ENCODE measurements at places on chromosomes 3 and 15.
A peak's percentile ranks its signal among the peaks of the same experiment; 100 is the strongest.

- DNase-seq: peak; percentile 29
These were observed 3.6 kb upstream of the GRAMD1C start for GRCh38 chr3:113834983-113835382.

DNA sequence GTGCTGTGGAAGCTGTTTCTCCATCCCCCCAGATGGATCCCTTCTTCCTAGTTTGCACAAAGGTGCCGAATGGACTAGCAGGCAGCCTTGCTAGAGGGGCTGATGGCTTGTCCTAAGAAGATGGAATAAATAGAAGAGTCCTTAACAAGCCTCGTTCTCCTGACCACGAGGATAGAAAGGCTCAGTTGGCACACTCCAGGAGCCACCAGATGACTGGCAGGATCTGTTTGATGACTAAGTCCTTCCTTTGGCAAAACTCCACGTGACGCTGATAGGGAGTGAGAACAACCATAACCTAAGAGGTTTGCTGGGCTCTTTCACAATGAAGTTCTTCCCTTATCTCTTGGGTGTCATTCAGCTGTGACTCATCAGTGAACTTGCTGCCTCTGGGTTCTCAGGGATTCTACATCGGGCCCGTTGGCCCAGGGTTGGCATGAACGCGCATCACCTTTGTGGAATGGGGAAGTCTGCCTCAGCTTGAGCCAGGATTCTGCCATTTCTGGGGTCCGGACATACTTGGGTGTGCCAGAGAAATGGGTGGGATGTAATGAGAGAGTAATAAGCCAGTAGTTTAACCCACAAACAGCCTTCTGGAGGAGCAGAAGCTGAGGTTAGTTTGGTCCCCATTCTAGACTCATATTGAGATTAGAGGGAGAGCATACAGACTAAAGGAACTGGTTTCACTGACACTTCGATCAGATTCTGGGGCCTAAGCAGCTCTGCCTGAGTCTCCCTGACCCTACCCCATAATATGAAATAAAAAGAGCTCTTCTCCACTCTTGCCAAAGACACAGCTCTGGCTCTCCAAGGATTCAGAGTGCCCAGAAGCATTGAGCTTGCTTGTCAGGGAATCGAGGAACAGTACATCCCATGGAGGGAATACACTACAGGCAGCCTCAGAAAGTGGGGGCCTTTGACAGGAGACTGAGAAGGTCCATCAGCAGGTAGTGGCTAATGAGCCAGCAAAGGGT is 2.0 kb upstream of the MELTF start:
- DNase-seq: no peak

GRCh38 chr3:177358091-177358976 is 161.1 kb upstream of the TBL1XR1 start:
- peak; percentile 74 for DNase-seq

GRCh38 chr15:79310612-79310984 is 314 bp upstream of the TMED3 start:
- peak; percentile 72 for DNase-seq

- DNase-seq: no peak
These were observed 383.4 kb downstream of the PTPRG start for GRCh38 chr3:61944726-61945125.

DNA sequence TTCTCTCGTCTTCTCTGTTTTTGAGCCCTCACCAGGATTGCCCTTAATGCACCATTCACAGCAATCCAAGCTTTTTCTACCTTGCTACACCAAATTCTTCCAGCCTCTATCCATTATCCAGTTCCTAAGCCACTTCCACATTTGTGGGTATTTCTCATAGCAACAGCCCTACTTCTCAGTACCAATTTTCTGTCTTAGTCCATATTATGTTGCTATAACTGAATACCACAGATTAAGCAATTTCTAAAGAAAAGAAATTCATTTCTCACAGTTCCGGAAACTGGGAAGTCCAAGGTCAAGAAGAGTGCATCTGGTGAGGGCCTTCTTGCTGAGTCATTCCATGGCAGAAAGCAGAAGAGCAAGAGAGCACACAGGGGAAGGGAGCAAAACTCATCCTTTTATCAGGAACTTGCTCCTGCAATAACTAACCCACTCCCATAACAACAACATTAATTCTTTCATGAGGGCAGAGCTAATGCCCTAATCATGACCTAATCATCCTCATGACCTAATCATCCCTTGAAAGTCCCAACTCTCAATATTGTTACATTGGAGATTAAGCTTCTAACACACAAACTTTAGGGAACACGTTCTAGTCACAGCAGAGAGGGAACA is 9.7 kb upstream of the EIF1B start:
- peak; percentile 4 for DNase-seq

DNA sequence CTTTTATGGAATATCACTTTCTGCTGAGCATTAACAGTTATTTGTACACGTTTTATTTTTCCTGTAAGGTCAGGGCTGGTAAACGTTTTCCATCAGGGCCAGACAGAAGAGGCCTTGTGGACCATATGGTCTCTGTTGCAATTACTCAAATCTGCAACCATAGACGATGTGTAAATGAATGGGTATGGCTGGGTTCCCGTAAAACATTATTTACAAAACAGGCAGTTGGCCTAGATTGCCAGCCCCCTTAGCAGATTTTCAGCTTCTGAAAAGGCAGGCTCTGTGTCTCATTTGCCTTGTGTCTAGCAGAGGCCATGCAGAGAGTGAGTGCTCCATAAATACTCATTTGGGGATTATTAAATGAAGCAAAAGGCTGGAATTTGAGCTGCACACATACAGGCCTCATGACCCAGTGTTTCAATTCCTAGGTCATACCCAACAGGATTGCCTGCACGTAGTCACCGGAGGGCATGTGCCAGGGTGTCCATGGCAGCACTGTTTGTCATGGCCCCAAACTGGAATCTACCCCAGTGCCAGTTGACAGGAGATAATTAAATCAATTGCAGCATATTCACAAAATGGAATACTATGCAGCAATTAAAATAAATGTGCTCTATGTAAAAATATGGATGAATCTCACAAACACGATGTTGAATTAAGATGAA is 51.3 kb downstream of the GPD1L start:
- DNase-seq: no peak

DNA sequence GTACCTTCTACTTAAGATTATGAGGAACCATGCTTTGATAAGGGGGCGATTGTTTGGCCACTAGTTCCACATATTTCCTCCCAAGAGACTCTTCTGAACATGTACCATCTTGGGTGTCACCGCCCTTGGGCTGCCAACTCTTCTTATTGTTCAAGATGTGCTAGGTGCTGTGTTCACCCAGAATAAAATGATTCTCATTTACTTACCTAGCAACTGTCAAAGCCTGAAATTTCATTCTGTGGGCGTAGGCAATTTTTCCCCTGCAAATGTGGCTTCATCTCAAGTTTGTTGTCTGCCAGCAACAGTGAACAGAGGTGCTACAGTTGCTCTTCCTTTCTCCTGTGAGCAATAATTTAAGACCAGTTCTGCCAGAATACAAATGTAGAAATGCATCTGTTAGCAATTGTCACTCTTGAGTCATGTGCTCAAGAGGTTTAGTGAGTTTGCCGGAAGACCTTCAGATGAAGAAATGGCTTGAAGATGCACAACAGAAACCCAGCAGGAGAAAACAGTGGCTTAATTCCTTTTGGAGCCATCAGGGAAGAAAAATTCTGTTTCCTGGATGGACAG is 41.3 kb upstream of the RARB start:
- no peak for DNase-seq

DNA sequence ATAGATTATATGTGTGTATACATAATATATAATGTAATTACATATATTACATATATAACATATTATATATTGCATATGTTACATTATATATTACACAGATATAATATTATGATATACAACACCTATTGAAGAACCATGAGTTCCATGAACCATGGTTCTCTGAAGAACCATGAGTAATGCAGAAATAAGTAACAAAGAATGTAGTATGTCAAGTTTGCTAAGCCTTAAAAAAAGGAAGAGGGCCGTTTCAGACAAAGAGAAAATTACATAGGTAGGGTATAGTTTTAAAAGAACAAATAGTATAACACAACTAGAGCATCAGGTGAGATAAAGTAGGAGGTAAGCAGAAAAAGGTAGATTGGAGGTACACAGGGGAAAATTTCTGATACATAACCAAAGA is 177.0 kb downstream of the FGF12 start:
- no peak for DNase-seq

GRCh38 chr3:89139870-89140269 is 32.4 kb downstream of the EPHA3 start:
- DNase-seq: no peak

GRCh38 chr3:182413061-182413460 is 380.2 kb upstream of the ATP11B start:
- no peak for DNase-seq

DNA sequence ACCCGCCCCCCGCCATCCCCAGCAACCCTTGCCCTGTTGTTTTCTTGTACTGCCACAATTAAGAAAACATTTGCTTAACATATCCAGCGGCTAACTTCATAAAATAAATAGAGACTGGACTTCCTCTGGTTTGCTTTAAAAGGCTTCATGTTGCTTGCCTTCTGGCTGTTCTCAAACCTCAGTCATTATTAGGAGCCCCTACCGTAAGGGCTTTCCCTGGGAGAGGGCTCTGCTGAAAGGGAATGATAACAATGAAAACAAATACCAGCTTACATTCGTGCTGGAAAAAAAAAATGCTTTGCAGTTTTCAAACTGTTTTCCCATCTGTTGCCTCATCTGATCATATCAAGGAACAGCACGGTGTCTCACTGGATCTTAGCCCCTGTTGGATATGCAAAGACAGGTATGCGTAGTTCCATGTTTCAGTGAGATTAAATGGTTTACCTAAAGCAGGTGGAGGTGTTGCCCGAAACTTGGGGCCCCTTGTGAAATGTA is 77.2 kb upstream of the VGLL4 start:
- DNase-seq: no peak

DNA sequence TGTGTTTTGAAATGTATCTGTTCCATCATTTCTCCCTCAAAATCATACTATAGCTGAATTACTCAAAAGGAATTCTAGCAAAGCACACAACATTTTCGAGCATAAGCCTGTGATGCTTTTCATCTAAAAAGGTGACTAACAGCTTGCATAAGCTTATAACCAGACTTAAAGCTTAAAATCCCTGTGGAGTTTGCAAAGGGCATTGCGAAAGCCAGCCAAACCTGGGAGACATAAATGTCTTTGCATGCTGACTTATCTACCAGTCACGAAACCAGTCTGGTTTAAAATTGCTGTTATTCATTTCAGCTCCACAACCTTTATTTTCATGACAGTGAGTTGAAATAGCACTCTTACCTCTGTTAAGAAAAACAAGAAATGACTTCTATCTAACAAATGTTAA is 35.6 kb upstream of the LIPC start:
- DNase-seq: no peak

DNA sequence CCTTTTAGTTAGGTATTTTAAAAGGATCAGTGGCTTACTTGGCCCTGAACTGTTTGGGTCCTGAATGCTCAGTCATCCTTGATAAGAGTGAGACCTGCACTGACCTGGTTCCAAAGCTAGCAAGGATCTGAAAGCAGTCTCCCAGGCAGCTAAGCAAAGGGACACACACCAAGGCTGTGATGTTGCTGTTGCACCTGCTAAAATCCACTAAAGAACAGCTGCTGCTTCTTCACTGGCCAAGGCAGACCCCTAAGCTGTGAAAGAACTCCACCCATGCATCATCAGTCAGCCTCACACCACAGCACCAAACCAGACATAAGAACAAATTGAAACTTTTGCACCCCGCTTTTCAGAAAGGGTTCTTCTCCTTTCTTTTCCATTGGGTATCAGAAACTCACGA is 213.4 kb upstream of the STT3B start:
- no peak for DNase-seq

DNA sequence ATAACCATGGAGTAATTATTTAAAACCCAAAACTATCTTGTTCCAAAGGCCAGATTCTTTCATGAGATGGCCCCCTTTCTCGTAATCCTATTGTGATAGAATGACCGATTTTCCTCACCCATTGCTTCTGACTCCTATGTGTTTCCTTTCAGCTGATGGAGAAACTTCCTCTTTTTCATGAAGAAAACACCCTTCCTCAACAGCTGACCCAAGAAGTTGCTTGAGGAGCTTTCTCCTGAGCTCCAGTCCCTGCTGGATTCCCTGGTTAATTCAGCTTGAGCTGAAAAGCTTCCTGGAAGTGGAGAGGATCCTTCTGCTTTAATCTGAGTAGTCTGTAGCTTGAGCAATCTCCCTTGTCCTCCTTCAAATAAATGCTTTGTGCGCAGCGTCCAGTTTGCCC is 75.0 kb downstream of the BFSP2 start:
- no peak for DNase-seq

DNA sequence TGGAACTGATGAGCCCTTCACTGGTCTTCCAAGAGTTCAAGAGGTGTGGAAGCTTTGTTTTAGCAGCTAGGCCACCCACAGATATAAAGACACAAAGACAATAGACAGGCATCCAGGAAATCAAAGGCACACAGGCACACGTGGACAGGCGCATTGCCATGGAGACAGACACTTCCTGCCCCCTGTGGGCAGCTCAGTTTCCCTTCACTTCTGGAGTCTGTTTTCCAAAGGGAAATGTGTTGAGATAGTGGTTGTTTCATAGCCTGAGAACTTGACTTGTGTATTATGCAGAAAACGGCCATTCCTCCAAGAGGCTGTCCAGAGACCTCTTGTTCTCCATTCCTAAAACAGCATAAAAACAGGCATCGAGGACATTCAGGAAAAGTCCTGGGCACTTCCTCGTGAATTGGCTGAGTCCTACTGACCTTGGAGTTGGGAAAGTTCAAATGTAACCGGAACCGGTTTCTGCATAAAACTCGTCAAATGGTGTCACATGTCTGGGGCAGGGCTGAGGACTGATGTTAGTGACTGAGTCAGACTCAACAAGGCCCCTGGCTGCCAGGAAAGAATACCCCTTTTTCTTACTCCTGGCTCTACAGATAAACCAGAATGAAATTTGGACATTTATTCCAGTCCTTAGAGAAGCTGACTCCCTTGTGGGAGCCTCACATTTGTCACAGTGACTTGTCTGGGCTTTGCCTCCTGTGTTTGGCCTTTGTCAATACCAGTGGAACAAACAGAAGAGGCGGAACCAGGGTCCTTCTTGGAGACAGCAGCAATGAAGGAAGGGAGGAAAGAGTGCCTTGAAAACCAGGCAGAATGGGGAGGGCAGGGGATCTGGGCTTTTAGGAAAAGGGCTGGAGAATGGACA is 1.3 kb downstream of the ALPK3 start:
- peak; percentile 86 for DNase-seq

Data from DMS53 (cell line).